ENCODE measurements at places on chromosomes 12 and 14. TPM values are rescaled to one million over a fixed set of nuclear protein-coding genes. Genes with fewer than 3 reads are reported as not detected.

- DNase-seq, result no peak
Observed at GRCh38 chr14:28760431-28760996, 6.1 kb upstream of the FOXG1 start.

Gene LALBA
- not detected for total RNA-seq

- DNase-seq, result no peak
Observed at GRCh38 chr12:111102102-111102739, 181.8 kb upstream of the MYL2 start.

Gene TMEM120B
- 17.5 TPM for total RNA-seq

Gene TTC5
- 33.0 TPM for total RNA-seq

Gene CLEC4C
- not detected for total RNA-seq

DNA sequence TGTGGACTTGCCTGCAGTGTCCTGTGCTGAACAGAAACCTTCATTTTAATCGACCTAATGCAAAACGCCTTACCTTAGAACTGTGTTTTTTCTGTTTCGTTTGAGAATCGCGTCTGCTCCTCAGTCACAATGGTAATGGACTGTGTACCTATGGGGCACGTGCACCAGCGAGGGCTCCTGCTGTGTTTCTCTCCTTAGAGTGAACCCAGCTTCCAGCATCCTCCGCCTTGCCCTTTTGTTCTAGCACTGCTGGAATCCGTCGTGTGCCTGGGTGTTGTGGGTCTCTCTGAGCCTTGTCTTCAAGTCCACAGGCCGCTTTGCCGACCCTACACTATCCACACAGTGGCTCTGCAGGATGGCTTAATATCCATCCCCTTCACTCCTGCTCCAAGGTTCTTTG is 3.6 kb downstream of the AMN start:
- DNase-seq, result no peak

Gene SMCO2
- 1.8 TPM for total RNA-seq

Gene DLK1
- not detected for total RNA-seq

DNA sequence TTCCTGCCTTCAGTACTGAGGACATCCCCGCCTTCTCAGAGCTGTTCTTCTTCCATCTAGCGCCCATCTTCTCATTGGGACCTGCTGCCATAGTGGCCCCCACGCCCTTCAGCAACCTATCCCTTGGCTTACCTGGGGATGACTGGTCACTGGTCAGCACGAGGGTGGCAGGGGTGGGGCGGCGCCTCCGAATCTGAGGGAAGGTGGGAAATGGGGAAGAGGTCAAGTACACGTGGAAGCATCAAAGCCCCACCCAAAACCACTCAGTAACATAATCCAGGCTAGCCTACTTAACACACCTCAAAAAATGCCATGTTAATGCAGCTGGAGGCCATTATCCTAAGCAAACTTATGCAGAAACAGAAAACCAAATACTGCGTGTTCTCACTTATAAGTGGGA is 4.3 kb downstream of the PPP1R1A start:
- DNase-seq, result no peak

Gene MYH7
- total RNA-seq, result 0.05 TPM

Gene ADAMTS20
- total RNA-seq, result not detected

Gene ABCC9
- not detected for total RNA-seq

- no peak for DNase-seq
Observed at GRCh38 chr14:33240466-33240865, 301.8 kb downstream of the NPAS3 start.

- no peak for DNase-seq
Observed at GRCh38 chr14:104515811-104516780, 63.5 kb upstream of the C14orf180 start.

GRCh38 chr12:21745258-21745657 is 29.2 kb downstream of the KCNJ8 start:
- no peak for DNase-seq

- no peak for DNase-seq
Observed at GRCh38 chr12:109611223-109611622, 37.6 kb downstream of the MVK start.

Gene KRT75
- not detected for total RNA-seq

DNA sequence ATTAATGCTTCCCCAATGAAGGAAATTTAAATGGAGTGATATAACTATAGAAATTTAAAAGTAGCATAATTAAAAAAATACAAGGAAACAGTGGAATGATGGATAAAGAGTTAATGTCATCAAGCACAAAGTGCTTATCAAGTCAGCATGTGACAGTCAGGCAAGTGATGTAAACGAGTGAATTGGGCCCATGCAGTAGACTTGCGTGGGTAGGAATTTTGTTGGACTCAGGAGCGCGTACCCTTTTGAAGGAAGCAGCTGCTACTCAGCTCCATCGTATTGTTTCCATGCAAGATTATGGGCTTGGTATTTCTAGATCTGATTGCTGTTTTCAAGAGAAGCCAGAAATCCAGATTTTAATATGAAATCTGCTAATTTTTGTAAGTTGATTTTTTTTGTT is 4.4 kb upstream of the DYRK4 start:
- no peak for DNase-seq

DNA sequence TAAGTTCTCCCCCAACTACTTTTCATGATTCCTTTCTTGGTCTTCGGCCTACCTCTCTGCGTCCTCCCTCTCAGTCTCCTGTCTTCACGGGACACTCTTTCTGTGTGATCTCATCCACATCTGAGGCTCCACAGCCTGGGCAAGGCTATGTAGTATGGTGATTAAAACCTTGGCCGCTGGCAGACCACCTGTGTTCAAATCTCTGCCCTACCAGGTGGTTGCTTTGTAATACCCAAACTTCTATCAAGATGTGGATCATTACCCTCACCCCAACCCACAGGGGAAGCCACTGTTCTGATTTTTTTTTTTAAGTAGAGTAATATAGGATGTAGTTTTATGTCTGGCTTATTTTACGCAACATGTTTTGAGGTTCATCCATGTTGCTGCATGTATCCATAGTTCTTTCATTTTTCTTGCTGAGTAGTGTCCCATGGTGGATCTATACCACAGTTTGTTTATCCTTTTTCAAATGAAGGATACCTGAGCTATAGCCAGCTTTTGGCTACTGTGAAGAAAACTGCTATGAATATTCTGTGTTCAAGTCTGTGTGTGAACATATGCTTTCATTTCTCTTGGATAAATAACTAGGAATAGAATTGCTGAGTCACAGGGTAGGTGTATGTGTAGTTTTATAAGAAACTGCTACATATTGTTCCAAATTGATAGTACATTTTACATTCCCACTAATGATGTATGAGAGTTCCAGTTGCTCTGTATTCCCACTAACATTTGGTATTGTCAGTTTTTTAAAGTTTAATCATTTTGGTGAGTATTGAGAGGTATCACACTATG is 8.3 kb upstream of the STAT6 start:
- no peak for DNase-seq

GRCh38 chr14:103828315-103828967 is 18.9 kb downstream of the PPP1R13B start:
- no peak for DNase-seq

DNA sequence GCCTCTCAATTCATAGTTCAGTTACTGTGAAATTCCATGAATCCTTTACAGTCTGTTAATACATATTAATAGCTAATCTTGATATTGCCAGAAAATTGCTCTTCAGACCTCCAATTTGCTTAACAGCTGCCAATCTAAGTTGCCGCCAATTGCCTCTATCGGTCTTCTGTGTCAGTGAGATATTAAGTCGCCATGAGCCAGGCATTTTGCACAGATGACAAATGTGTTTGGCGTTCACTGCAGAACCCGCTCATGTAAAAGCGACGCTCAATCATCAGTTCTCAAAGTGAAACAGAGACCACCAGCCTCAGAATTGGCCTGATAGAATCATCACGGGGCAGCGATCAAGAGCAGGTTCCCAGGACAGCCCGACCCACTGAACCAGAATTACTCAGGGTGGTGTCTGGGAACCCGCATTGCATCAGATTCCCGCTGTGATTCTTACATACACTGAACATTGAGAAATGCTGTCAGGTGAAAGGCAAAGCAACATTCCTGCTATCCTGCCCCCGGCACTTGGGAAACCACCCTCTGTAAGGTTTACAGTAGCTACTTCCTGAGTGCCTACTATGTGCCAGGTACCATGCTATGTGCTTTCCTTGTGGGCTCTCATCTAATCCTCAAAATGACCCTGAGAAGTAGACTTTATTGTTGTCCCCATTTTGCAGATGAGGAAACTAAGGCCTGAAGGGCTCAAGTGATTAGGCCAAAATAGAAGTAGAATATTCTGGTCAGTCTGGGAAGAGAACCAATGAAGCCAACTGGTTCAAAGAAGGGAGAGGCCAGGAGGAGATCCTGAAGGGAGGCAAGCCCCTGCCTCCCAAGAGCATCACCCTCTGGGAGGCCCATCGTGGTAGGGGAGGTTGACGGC is 216.4 kb downstream of the SLC41A2 start:
- no peak for DNase-seq

- no peak for DNase-seq
Observed at GRCh38 chr14:75383721-75384120, 44.1 kb upstream of the JDP2 start.

Gene KRT3
- total RNA-seq, result 0.08 TPM

DNA sequence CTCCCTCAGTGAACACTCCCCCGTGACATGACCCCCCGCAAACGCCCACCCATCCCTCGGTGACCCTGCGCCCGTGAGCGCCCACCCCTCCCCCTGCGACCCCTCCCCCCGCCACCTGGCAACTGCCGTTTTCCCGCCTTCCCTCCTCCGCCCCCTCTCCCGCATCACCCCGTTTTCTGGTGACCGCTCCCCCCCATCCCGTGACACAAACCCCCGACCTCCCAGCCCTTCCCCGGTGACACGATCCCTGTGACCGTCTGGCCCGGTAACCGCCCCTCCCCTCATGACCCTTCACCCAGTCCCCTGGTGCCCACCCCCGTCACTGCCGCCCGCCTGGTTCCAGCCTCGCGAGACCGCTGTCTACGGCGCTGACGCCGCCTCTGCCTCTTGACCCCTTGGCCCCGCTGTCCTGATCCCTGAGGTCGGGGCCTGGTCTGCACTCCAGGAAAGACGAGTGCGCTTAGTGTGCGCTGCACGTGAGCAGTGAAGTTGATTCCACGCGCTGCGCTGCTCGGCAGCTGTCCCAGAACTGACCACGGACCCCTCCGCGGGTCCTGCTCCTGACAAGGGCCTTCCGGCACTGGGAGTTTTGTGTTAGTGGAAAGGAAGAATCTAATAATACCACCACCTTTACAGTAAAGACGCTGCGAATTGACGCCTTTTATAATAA is 59.4 kb downstream of the DDX51 start:
- DNase-seq, result peak; percentile 41

DNA sequence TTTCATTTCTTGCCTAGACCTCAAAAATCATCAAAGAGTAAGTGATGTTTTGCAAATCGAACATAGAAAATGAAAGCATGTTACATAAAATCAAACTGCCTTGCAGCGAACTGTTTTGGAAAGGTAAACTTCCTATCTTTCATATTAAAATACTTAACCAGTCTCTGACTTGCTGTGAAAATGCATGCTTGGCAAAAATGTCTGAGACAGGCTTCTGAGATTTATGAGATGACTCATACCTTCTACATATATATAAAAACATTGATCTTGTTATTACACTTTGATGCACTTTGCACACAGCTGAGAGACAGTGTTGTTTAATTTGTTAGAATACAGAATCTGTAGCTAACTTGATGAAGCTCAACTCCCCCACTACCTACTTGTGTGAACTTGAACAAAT is 179.1 kb downstream of the KITLG start:
- DNase-seq, result no peak

DNA sequence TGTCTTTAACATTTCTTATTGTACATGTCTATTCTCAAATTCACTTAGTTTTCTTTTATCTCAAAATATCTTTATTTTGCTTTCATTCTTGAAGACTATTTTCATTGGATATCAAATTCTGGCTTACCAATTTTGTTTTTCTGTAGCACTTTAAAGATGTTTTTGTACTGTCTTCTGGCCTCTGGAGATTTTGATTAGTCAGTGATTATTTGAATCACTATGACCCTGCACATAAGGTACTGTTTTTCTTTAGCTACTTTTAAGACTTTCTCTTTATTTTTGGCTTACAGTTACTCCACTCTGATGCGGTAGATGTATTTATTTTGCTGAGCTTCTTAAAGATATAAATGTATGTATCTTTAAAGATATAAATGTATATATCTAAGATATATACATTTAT is 49.6 kb downstream of the MYRFL start:
- no peak for DNase-seq

Gene PSMB11
- total RNA-seq, result not detected

DNA sequence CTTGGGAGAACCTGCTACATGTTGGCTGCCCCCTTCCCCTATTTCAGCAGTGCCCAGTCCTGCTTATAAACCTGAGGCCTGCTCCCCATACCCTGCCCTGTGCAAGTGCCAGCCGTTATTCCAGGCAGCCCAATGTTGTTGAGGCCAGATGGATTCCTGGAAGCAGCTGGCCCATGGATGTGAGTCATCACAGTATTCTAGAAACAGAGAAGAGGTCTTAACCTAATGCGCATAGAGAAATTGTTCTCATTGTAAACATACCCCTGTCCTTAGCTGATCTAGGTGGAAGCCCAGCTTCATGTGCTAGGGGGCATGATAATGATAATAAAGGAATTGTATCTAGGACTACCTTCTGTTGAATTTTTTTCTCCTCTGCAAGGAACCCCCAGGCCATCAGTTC is 69.7 kb downstream of the TSPAN11 start:
- DNase-seq, result no peak

Gene GLS2
- 2.6 TPM for total RNA-seq

- DNase-seq, result no peak
Observed at GRCh38 chr12:92829686-92830282, 99.3 kb downstream of the EEA1 start.

- DNase-seq, result no peak
Observed at GRCh38 chr12:89320735-89321134, 31.6 kb downstream of the DUSP6 start.

- no peak for DNase-seq
Observed at GRCh38 chr12:77116277-77116676, 50.9 kb upstream of the E2F7 start.

Gene NPC2
- 8.6 TPM for total RNA-seq

Gene IL31
- 5.5 TPM for total RNA-seq

GRCh38 chr12:10453156-10453555 is at the start of gene KLRC1:
Gene KLRC1 (minus strand): TSS chr12:10453377. CDS start chr12:10451156, 2,221 bp downstream.
- no peak for DNase-seq

DNA sequence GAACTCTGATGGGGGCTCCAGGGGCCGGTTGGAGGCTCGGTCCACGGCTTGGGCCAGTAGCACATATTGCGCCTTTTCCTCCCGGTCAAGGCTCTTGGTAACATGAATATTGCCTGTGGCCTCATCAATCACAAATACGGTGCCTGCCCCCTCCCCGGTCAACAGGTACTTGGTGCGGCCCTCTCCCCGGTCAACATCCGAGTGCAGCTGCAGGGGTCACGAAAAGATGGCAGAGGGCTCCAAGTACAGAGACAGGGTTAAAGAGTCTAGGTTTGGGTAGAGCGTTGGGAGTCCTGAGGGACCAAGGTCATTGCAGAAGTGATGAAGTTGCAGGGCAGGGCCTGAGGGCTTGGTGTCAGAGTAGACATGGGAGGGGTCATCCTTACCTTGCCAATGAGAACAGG is 2.2 kb downstream of the CDH24 start:
- no peak for DNase-seq

Gene DLGAP5
- 26.4 TPM for total RNA-seq

DNA sequence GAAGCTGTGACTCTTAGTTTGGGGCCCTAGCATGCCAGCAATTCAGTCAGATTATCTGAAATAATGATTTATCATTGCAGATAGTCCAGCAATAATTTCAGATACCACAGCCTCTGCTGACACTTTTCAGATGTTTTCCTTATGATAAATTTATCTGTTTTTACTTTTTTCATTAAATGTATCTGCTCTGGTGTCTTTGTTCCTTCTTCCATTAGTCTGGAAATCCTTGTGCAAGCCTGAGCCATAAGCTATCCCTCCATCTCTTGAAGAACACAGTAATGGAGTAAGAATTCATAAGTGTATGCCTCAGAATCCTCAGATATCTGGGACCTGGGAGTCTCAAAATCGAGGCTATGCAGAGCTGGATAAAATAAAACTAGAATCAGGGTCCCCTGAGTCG is 146.4 kb upstream of the KRR1 start:
- no peak for DNase-seq
